Kidney tubule cell (primary cell): ENCODE measurements at places on chromosomes 2 and 18.
A peak's percentile ranks its signal among the peaks of the same experiment; 100 is the strongest.

- DNase-seq = peak; percentile 25
Measured at GRCh38 chr2:208042041-208042440, 16.7 kb upstream of the PLEKHM3 start.

GRCh38 chr2:232203166-232203891, 175.2 kb upstream of the ALPP start:
- no peak for DNase-seq

DNA sequence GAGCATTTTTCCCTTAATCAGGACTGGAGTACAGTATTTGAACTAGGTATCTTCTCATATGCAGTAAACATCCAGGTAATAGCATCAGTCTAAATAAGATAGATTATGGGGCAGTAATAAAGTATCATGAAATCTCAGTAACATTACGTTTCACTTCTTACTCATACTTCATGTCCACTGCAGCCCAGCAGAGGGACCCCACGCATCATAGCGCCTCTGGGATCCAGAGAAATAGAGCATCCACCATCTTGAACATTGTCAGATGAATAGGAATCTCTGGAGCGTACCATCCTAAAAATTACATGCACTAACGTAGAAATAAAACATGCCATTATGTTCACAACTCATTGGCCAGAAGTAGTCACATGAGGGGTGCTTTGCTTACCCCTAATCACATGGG, 499.0 kb downstream of the CPS1 start:
- no peak for DNase-seq

DNA sequence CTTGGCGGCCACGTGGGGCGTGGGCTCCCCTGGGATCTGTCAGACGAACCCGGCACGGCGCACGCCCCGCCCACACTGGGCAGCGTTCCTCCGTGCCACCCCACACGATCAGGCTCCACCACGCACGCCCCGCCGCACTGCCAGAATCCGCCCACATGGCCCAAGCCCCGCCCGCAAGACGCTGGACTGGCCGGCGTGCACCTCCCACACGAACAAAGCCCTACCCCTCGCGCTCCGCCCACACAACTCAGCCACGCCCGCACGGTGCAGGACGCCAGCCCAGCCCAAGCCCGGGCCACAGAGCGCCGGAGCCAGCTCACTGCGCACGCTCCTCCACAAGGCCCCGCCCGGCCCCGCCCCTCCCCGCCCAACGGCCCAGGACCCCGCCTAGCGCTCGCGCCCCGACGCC, 555 bp downstream of the TMEM18 start:
- peak; percentile 99 for DNase-seq

DNA sequence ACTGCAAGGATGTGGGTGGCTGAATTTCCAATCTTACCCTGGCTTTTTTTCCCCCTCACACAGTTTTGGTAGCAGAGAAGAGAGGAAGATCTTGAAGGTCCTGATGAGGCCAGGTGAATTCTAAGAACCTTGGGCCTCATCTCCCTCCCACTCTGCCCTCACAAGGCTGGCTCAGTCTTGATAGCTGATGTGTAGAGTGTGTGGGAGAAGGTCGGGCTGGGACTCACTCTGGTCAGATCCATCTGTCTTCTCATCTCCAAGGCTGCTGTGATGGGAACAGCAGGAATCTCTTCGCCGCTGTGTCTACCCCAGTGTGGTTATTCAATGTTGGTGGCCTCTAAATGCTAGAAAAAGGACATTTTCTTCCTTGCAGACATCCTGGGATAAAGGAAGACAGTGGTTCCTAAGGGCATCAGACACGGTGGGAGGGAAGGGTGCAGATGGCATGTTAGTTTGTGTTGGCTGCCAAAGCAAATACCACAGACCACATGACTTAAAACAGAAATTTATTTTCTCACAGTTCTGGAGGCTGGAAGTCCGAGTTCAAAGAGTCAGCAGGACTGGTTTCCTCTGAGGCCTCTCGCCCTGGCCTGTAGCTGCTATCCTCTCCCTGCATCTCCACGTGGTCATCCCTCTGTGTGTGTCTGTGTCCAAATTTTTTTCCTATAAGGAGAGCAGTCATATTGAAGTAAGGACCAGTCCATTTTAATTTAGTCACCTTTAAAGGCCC, 37.6 kb upstream of the MGAT4A start:
- DNase-seq = peak; percentile 73

DNA sequence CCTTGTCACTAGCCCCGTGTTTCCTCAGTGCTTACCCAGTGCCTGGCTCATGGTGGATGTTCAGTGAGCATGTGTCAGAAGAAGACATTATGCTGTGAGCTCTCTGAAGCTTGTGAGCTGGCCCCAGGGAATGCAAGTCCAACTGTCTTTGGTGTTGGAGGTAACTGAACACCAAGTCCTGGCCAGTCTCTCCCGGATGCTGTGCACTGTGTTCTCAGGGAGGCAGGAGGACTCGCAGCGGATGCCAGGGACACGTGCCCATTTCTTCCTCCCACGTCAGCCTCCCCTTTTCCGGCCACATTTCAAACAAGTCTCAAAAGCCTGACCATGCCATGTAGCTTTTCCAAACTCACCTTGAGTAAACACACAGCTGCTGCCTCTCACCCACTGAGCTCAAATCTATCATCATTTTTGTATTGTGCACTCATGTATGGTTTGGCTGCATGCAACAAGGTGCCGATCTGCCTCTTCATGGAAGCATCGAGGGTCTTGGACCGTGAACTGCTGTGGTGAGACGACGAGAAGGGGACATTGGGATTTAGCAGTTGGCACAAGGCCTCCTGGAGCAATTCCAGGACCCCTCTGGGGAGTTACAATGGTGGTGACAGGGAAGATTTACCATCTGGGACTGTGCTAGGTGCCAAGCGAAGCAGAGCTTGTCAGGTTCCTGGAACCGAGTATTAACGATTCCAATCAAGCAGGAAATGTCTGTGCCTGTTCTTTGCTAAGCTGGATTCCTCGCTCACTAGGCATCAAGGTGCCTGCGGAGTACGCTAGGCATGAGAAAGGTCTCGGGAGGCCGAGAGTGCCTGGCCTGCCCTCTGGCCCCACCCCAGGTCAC, 44.4 kb upstream of the MGAT4A start:
- peak; percentile 15 for DNase-seq

GRCh38 chr18:39460136-39460535, 1894.5 kb upstream of the CELF4 start:
- DNase-seq = no peak

- peak; percentile 56 for DNase-seq
Measured at GRCh38 chr2:18149660-18150246, 271.3 kb downstream of the KCNS3 start.

GRCh38 chr2:72949045-72949444, 31.7 kb downstream of the EMX1 start:
- no peak for DNase-seq

- no peak for DNase-seq
Measured at GRCh38 chr2:104856973-104857261, 3.0 kb downstream of the POU3F3 start.

DNA sequence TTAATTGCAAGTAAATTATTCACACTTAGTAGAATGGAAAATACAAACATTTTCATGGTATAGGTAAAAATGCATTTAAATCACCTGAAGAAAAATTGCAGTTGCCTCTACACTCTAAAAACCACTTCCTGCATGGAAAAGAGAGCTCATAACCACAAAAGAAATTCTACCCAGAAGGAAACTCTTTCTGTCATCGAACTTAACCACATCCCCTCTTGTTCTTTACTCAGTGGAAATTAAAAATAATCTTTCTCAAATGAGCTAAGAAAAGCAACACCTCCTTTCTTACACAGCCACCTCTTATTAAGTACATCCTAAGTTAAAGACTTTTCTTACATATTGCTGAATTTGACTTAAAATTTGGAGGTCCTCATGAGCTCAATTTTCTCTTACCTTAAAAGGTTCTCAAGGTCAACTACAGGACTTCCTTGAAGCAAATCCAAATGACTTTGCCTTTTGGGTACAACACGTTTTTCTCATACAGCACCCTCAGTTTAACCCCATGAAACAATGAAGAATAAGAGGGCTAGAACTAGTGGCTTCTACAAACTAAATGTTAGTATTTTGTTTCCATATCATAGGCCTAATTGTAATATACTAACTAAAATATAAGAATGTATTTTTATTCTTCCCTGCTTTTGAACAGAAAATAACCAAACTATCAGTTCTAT, 109.1 kb upstream of the CRIM1 start:
- DNase-seq = peak; percentile 18

DNA sequence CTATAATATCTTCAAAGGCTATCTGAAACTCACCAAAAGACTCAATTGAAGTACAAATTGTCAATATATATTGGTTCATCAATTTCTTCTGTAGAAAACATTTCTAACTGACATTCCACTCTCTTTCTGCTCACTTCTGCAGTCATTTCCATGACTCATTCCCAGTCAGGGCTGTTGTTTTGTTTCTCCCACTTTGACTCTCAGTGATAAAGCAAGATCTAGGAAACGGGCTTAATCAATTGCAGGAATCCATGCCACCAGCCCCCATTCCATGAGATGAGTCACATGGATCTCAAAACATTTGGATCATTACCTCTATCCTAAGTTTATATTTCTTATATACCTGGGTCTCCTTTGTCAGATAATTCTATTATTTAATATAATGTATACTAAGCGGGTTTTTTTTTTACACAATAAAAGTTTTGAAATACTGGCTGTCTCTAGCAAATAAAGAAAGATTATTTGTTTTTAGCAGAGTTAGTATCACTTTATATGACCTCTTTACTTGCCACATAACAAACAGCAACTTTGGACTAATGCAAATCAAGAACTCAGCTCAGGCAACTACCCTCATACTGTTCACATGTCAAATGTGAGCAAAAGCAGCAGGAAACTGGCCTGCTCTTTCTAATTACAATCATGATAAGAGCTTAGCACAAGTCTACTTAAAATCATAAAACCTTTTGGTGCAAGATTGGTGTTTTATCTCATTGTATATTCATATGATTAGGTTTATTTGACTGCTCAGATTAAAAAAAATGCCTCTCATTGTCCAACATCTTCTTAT, 251.1 kb upstream of the PIK3C3 start:
- no peak for DNase-seq

DNA sequence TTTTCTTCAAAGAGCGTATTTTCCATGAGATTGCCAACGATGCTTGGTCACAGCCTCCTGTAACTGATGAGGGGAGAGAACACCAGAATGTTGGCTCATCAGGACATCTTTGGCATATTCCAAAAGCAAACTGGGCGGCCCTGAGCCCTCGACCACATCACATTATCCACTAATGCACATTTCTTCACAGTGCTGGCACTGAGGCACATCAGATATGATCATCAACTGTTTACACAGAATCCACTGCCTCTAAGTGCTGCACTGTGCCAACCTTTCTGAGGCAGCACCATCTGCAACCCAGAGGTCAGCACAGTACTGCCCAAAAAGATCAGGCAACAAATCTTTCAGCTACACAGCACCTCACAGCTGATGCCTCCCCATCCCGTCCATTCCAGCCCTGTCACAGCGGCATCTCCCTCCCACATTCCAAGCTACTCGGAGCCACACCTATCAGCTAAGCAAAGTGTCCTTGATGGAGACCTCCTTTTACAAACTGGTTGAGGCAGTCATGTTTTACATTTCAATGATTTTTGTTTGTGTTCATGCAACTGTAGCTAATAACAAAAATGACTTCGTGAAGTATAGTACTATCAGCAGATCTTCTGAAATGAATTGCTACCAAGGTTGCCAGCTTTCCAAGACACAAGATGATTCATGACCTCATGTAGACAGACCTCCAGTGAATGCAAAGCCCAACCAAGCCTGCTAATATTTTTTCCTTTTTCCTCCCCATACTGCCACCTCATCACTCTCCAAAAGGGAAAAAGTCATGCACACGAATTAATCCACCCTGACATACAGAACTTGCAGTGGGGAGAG, 32.3 kb downstream of the MYO5B start:
- DNase-seq = peak; percentile 79

GRCh38 chr18:45755934-45756333, 32.0 kb downstream of the SLC14A1 start:
- peak; percentile 70 for DNase-seq

- no peak for DNase-seq
Measured at GRCh38 chr2:20193185-20193584, 31.7 kb downstream of the SDC1 start.

GRCh38 chr2:64478502-64479230, 24.7 kb downstream of the LGALSL start:
- DNase-seq = no peak

GRCh38 chr2:182924306-182924705, 57.9 kb upstream of the FRZB start:
- DNase-seq = no peak

- DNase-seq = peak; percentile 35
Measured at GRCh38 chr18:49360582-49360981, 99.9 kb downstream of the DYM start.

DNA sequence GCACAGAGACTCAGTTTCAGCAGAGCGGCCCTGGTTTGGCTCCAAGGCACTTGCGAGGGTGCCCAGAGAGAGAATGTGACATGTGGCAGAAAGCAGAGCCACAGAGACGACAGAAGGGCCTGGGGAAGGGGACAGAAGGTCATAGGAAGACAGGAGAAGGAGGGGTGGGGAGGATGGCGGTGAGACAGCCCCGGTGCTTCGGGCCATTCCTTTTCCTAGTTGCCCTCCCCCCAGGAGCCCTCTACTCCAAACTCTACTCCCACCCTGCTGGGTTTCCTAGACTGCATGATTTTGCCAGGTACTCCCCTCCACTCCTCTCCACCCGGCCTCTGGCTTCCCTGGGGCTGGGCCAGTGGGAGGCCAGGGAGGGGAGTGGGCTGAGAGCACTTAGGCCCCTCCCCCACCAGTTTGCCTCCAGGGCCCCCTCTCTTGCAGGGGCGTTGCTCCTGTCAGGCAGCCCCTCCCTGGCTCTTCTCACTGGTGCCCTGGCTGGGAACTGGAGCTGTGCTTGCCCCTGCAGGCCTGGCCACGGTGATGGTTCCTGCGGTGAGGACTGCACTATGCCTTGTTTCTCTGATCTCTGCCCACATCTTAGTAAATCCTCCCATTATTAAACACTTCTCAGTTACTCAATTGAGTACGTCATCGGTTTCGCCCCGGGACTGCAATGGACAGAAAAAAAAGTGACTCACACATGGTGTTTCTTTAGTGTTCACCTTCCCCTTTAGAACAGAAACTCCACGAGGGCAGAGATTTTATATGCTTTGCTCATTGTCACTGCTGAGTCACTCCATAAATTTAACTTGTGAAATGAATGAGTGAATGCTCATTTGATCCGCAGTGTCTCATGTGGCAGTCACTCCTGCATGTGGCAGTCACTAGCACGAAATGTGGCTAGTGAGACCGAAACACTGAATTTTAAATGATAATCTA, 58.7 kb upstream of the SP3 start:
- peak; percentile 81 for DNase-seq
